Trophoblast cell (in vitro differentiated cells and primary cell): ENCODE measurements at places on chromosomes 11 and 22.

DNA sequence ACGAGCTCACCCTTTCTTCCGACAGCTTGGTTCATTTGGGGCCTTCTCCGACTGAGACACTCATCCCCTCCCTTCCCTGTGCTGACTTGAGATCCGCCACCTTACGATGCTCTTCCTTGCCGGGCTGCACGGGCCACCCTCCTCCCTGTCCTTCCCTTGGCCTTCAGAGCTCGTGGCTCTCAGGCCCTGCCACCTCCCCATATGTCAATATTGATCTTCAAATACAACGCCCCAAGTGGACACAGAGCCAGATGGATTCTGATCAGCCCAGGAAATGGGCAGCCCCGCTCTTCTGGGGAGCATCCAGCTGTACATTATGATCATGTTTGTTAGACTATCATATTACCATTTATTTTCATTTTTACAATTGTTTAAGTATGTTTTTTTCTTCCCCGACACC is 812.8 kb downstream of the TBC1D22A start:
- DNase-seq = no peak

- no peak for DNase-seq
Observed at GRCh38 chr11:94472916-94473799, 20.5 kb downstream of the MRE11 start.

- peak; percentile 49 for DNase-seq
Observed at GRCh38 chr11:73931039-73931645, 19.7 kb upstream of the DNAJB13 start.

DNA sequence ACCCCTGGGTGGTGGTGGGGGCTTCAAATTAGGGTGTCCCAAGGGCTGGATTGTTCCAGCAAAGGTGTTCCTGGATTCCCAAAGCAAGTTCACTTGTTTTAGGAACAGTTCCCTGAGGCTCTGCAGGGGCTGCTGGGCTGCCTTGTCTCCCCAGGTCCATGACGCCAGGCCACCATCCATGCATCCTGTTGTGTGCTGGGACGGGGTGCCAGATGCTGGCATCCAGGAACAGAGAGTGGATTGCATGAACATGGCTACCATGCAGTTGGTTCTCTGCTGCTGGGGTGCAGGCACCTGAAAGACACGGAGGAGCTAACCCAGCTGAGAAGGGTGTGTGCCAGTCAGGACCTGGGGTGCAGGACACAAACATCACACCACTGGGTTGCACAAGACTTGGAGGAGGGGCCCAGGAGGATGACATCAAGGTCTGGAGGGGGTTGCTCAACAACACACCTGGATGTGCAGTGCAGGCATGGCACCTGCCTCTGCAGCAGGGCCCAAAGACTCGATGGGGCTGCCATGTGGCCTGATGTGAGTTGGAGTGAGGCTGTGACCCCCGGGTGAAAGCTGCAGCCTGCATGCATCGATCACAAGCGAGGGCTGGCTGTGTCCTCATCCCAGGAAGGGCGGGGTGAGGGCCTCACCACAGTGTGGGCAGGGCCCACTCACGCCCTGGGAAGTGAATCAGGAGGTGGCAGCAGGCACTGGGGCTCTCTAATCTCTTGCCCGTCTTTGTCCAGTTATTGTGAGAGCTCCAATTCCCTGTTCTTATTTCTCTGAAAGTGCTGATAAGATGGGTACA is 74.0 kb upstream of the CLDN5 start:
- no peak for DNase-seq
